Activated T-helper 9 cell treated with anti-CD3 and anti-CD28 coated beads, Interleukin-2, amount 50 U/mL, for 16 hours (primary cell): ENCODE measurements at places on chromosomes 5 and 9.

DNA sequence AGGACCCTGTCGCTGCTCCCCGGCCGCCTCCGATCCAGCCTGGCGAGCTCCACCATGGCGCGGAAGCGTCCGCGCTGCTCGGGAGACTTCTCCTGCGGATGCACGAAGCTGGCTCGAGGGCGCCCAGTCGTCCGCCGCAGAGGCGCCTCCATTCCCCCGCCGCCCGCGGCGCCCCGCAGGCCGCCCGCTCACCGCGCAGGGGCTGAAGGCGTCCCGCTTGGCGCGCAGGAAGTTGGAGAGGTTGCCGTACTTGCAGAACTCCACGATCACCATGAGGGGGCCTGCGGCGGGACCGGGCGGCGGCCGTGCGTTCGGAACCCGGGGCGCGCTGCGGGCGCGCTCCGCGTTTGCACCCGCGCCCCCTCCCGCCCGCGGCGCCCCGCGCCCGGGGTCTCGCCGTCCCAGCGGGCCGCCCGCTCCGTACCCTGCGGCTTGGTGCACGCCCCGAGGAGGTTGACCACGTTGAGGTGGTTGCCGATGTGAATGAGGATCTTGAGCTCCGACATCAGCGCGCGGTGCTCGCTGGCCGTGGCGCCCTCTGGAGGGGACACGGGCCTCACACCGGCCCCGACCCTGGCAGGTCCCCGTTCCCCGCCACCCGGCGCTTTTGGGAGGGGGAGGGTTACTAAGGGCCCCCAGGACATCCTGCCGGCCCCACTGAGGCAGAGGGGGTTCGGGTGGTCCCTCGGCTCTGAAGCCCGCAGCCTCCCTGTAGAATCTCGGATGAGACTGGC, 27.7 kb upstream of the SCGB3A1 start:
- DNase-seq, result no peak

GRCh38 chr5:32539981-32540845, 45.1 kb upstream of the SUB1 start:
- DNase-seq, result no peak

GRCh38 chr5:79261897-79262296, 26.0 kb downstream of the JMY start:
- no peak for DNase-seq

DNA sequence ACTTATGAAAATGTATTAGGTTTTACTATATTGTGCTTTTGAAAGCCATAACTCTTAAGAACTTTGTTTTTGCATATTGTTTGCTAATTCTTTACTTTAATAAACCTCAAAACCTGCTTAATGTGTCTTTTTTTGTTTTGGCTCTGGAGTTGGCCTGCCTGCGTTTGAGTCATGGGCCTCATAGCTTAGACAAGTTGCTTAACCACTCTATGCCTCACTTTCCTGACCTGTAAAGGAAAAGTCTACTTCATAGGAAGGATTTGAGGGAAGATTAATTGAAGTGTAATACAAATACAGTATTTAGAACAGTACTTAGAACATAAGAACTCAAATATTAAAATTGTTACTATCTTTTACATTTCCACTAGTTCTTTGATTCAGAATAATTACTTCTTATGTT, 10.3 kb downstream of the SMIM32 start:
- DNase-seq, result no peak

DNA sequence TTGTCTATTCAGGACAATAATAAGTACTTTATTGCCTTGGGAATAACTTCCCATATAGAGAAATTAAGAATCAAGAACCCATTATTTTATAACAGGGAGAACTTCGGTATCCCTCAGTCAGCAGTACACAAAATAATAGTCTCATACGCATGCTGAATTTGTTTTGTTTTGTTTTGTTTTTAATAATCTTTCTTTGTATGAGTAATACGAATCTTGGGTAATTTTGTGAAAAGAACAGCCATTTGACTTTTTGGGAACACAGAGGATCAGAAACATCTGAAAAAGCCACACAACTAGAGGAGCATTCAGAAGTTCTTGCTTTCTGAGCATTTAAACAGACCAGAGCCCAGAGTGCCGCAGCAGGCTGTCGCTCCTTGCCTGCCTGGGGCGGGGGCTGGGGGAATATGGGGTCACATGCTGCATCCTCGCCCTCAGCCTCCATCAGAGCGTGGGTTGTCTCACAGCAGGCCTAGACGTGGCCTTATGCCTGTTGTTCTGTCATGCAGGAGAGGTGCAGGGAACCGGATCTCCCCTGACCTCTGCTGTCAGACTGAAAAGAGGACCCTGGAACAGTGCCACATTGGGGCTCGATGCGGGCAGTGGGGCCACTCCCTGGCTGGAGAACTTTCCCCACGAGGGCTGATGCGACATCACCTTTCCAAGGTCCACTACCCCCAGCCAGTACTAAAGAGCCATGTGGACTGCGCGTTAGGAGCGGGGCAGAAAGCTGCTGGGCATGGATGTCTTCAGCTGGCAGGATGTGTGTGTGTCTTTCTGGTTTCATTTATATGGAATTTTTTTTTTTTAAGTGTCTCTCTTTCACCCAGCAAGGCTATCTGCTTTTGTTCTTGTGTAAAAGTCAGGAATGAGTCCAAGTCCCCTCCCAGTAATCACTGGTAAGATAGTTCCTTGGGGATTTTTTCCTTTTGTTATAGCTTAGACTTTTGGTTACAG, 133.4 kb upstream of the OTULINL start:
- no peak for DNase-seq

DNA sequence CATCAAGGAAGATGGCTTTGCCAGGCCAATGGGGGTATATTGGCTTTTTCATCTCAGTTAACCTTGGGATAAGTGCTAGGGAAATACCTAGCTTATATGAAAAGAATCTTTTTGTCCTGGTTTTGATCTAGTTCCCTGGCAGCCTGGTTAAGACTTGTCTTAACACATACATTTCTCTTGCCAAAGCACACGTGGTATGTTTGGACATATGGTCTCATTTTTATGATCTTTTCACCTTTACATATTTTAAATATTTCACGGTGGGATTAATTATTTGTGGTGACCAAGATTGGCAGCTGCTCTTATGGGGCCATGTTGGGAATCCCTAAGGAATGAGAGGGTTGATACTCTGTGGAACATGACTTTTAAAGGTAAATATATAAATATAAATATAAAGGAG, 312.5 kb downstream of the NPR3 start:
- DNase-seq, result no peak

- DNase-seq, result no peak
Measured at GRCh38 chr5:140840978-140841962, at the start of gene PCDHA8. Gene PCDHA8, plus strand, starts transcription at chr5:140841187. Its CDS starts 135 bp downstream, at chr5:140841322.

DNA sequence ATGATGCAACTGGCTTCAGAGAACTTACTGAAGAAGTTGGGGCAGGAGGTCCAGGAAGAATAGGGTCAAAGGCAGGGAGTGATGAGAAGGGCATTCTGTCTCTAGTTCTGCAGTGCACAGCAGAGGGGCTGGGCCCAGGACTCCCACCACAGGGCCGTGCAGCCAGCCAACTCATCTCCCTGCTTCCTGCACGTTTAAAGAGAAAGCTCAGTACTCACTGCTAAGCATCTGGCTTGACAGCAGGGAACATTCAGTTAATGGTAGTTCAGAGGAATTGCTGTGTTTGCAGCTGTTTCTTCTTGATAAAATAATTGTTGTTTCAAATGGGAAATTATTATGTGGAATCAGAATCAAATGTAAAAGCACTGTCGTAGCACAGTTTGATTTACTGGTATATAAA, 25.6 kb upstream of the SCAMP1 start:
- DNase-seq, result no peak

GRCh38 chr5:141650851-141651727, at the start of gene FCHSD1:
Gene FCHSD1, minus strand, starts transcription at chr5:141651418. Its CDS starts 50 bp downstream, at chr5:141651368.
- DNase-seq, result peak; percentile 78

DNA sequence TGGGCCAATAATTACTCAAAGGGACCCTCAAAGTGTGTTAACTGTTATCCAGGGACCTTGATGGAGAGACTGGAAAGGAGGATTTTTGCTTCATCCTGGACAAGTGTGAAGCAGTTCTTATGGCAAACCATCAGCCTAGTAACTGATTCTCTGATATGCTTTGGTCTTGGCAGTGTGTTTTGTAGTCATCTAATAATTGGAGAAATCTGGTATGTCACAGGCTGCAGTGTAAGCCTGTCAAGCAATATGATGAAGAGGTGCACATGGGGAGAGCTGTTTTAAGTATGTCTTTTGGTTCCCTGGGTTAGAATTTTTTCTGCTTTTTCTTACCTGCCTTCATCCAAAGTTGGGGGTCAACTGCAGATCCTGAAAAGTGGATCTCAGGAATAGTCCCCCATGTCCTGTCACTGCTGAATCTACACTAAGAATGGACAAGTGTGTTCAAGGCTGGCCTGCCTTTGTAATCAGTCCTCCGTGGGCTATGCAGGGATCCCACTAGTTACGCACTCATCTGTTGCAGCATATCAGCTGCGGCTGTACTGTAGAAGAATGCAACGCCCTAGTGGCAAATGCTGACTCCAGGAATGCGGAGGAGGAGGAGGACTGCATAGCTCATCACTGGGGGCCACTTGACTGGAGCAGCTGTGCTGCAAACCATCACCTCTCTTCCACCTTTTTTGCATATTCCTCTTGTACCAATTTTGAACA, 1.9 kb downstream of the SPTAN1 start:
- DNase-seq, result no peak

DNA sequence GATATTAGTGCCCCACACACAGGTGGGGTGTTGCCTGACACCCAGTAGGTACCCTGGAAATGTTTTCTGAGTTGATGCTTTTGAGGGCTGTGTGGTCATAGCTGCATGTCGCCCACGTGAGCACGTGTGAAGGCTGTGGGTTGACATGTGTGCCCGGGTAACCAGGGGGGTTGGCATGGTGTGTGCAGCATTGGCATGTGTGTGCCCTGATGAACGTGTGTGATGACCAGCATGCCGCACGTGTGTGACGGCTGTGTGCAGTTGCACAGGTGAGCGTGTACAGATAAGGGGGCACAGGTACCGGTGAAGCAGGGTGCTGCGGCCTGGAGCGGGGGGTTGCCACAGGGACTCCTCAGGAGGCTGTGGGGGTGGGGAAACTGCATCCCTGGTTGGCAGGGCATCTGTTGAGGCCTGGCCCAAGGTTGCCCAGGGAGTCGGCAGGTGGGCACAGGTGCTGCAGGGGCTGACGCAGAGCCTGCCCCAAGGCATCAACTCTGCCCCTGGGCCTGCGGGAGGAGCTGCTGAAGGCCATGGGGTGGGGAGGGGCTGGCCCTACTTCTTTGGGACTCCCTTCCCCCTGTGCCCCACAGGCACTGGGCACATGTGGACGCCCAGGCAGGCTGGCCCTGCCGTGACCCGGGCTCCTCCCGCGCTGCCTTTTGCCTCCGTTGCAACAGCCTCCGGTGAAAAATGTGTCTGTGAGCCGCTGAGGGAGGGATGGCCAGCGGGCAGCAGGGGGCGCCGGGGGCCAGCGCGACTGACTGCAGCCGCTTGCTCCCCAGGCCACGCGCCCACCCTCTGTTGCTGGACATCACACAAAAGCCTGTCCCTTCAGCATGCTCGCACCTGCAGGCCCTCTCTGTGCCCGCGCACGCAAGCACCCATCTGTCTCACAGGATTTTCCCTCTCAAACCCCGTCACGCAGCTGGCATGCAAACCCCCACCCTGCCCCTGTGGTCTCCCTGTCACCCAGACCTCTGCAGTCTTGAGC, 2.2 kb downstream of the UNC5A start:
- no peak for DNase-seq

DNA sequence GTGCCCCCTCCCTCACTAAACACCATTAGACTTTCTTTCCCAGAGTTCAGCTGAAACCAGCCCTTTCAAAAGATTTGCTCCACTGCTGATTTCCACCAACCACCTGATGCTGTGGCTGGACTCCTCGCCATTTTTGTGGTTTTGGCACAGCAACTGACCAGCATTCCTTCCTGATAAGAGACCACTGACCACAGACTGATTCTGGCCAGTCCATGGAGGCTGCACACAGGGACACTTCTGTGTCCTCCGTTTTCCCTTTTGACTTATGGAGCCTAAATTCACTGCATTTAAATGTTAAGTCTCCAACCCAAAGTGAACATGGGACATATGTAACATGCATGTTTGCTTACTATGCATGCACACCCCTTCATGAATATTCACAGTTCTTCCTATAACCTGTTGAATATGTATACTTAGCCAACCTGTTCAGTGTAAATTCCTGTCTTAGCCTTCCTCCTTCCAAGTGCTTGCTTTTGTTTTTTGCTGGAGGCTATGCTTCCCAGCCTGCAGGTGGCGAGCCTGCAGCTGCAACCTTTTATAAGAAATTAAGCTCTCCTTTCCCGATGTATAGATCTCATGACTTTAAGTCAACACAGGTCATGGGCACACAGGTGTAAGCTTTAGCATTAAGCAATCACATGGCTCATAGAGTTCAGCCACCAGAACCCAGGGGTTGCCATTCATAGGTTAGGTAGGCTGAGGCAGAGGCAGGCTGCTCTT, 78.7 kb downstream of the ACTL7B start:
- no peak for DNase-seq

- no peak for DNase-seq
Measured at GRCh38 chr9:69058101-69058500, 22.5 kb downstream of the FXN start.
